WTC11 (cell line): ENCODE measurements at places on chromosomes 2 and 18.
A peak's percentile ranks its signal among the peaks of the same experiment; 100 is the strongest.

DNA sequence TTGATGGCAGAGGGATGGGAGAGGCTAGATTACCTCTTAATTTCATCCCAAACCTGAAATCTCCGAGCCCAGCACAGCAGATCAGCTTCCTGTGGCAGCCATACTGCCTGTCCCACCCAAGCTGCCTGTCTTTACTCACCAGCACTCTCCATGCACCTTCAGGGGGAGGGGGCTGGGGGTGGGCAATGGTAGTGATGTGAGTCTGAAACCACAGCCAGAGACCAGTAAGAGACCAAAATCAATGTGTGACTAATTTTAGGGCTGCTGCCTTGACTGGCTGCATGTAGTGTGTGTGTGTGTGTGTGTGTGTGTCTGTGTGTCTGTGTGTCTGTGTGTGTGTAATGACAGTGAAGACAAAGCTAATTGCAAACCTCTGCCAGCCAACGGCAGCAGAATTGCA, 11.7 kb upstream of the TEX261 start:
- H3K4me3 ChIP-seq = no peak overlapping the region
- H3K27ac ChIP-seq = no peak overlapping the region
- no peaks in the 10 kb centered on the region for H3K36me3 ChIP-seq
- no peak for DNase-seq

DNA sequence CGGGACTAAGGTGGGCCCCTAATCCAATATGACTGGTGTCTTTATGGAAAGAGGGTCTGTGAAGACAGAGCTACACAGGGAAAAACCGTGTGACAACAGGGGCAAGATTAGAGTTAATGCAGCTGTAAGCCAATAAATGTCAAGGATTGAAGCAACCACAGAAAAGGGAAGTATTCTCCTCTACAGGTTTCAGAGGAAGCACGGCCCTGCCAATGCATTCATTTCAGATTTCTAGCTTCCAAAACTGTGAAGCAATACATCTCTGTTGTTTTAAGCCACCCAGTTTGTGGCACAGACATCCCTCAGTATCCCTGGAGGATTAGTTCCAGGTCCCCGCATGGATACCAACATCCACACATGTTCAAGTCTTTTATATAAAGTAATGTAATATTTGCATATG, 48.8 kb downstream of the SPP2 start:
- no peak overlapping the region for H3K27ac ChIP-seq
- DNase-seq = no peak
- no peaks in the 10 kb centered on the region for H3K36me3 ChIP-seq
- no peak overlapping the region for H3K4me3 ChIP-seq
- H3K4me1 ChIP-seq = no peaks in the 10 kb centered on the region

- H3K4me1 ChIP-seq = peaks cover 34% of the 10 kb centered on the region
- H3K36me3 ChIP-seq = no peaks in the 10 kb centered on the region
- DNase-seq = no peak
- no peak overlapping the region for H3K4me3 ChIP-seq
Measured at GRCh38 chr2:166126007-166126639, 1.7 kb downstream of the SCN1A start.

DNA sequence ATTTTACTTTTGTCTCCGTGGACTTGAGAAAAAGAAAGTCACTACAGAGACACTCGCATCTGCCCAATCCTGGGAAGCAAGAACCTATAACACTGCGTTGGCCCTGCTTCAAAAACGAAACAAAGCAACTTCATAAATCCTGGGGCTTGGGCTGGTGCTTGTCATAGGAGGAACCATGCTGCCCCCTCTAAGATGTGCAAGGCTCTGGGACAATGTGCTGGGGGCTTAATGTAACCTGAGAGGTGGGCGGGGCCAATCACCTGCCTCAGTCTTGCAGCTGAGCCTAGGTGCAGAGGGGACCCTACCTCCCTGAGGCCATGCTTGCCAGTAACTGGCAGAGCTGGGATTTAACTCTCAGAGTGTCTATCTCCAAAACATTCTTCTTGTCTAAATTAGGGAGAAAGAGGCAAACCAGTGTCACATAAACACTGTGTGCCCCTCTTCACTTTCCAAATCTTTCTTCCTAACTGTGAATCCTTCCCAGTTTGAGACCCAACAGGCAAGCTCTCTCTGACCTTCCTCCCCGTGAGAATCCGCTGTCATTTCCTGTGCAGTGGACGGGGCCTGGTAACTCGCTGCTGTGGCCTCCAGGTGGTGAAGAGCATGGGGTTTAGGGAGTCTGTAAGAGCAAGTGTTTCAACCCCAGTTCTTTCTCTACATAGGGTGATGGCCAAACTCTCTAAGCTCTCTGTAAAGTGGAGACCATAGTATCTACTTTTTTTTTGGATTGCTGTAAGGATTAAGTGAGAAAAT, 115.1 kb downstream of the ACKR3 start:
- peaks cover 42% of the 10 kb centered on the region for H3K4me1 ChIP-seq
- peak; percentile 55 for DNase-seq
- H3K27ac ChIP-seq = no peak overlapping the region
- no peak overlapping the region for H3K4me3 ChIP-seq

DNA sequence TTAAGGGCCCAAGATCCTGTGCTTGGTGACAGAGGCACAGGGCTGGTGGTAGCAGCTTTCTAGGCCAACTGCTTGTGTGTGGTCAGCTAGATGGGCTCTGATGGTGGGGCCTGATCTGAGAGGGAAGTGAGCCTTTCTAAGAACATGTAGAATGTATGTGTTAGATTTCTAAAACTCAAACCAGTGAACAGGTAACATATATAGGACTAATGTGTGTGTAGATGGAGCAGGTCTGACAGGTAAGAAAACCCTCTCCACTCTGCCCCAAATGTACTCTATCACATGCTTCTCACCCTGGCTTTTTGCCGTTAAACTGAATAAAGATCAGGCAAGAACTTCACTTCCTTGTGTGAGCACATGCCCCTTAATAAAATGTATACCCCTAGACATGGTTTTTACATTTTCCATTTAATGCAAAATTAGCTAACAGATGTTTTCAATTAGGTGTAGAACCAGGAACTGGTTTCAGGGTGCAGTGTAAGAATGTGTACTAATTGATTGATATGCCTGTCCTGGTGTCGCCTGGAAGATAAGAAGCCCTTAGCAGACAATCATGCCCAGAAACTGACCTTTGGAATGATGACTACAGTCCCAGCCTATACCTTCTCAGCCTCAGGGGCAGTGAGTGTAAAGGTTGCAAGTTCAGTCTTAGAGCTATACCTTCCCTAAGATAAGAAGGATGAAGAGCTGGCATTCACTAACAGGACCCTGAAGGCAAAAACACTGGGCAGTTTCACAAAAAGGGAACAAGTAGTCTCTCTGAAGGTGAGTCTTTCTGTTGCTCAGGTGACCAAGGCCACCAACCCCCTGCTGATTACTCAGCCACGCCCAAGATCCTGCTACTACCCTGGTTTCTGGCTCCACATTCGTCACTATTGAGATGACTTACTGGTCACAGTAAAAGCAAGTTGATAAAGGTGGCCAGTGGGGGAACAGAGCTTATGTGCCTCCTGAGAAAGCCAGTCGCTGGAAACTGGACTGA, 71.2 kb downstream of the SPATS2L start:
- peaks cover 93% of the 10 kb centered on the region for H3K4me1 ChIP-seq
- 0 out of 2 replicates have a peak overlapping the region, but pooled peaks have one; percentile 0 for H3K4me3 ChIP-seq
- H3K36me3 ChIP-seq = peaks cover 3% of the 10 kb centered on the region; the same call in 1 of the 2 replicates
- peak overlapping the region; percentile 75 for H3K27ac ChIP-seq

GRCh38 chr2:5951471-5951870, 259.3 kb downstream of the SOX11 start:
- H3K27me3 ChIP-seq = peaks cover 8% of the 10 kb centered on the region
- no peak overlapping the region for H3K4me3 ChIP-seq
- DNase-seq = no peak
- H3K36me3 ChIP-seq = peaks cover 85% of the 10 kb centered on the region
- H3K27ac ChIP-seq = no peak overlapping the region

DNA sequence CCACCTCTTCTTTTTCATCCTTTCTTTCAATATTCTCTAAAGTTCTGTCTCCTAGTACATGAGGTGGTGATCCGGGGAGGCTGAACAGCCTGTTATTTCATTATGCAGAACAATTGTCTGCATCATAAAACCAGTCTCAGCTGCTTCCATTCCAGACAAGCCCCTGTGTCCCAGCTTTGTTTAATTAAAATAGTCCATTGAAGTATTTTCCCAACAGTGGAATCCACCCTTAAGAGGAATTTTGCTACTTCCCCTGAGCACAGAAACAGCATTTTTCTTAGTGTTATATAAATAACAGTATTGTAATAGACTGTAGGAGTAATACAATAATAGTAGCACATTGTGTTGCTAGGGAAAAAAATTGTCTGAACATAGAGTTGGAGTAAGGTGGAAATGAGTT, 395.4 kb upstream of the TCF4 start:
- peaks cover 30% of the 10 kb centered on the region for H3K36me3 ChIP-seq
- H3K27me3 ChIP-seq = no peaks in the 10 kb centered on the region
- no peak overlapping the region for H3K4me3 ChIP-seq
- DNase-seq = no peak
- no peak overlapping the region for H3K27ac ChIP-seq

DNA sequence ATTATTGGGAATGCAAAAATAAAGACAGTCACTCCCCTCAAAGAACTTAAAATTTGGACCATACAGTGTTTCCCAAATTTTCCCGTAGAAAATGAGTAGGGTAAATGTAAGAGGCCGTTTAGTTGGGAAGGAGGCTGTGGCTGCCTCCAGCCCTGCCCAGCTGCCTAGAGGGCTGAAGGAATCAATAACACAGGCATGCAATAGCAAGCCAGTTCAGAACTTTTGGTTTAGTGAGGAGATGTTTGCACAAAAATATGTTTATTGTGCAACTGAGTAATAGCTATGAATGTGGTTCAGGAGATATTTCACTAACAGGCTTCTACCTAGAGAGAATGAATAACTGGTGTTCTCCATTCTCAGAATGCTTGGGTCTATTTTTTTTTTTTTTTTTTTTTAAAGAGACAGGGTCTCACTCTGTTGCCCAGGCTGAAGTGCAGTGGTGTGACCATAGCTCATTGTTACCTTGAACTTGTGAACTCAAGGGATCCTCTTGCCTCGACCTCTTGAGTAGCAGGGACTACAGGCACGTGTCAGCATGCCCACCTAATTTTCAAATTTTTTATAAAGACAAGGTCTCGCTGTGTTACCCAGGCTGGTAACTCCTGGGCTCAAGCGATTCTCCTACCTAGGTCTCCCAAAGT, 23.6 kb downstream of the UGP2 start:
- no peak for DNase-seq
- H3K27ac ChIP-seq = peak overlapping the region; percentile 87
- peaks cover 83% of the 10 kb centered on the region for H3K36me3 ChIP-seq
- no peaks in the 10 kb centered on the region for H3K27me3 ChIP-seq
- peak overlapping the region; percentile 6; the same call in 1 of the 2 replicates for H3K4me3 ChIP-seq

DNA sequence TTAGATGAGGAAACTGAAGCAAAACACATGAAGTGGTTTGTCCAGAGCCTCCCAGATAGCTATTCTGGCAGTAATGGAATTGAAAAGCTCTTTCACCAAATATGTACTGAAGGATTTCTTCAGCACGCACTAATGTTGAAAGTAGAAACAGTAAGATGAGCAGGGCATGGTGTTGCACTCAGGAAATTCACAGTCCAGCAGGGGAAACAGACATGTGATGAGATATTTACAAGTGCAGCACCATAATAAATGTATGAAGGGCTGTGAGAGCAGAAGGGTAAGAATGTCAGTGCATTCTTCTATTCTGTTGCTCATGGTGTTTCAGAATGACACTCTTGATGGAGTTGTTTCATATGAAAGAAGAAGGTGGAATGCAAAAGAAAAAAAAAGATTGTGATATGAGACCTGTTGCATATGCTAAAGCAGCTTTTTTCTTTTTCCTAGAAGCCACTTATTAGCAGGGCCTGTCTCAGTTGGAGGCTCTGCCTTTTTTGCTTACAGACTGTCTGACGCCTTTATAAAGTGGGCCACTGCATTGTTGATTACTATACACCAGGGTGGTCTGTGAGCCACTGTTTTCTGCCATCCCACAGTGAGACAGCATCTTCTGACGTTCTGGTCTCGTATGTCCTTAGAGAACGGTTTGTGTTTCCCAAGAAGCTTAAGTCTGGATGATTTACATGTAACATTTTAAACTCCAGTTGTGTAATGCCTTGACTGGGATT, 516.9 kb downstream of the ARHGAP15 start:
- no peak overlapping the region for H3K4me3 ChIP-seq
- no peak for DNase-seq
- H3K27ac ChIP-seq = no peak overlapping the region; the same call in 1 of the 2 replicates
- H3K36me3 ChIP-seq = no peaks in the 10 kb centered on the region
- H3K4me1 ChIP-seq = peaks cover 4% of the 10 kb centered on the region
- H3K27me3 ChIP-seq = no peaks in the 10 kb centered on the region

DNA sequence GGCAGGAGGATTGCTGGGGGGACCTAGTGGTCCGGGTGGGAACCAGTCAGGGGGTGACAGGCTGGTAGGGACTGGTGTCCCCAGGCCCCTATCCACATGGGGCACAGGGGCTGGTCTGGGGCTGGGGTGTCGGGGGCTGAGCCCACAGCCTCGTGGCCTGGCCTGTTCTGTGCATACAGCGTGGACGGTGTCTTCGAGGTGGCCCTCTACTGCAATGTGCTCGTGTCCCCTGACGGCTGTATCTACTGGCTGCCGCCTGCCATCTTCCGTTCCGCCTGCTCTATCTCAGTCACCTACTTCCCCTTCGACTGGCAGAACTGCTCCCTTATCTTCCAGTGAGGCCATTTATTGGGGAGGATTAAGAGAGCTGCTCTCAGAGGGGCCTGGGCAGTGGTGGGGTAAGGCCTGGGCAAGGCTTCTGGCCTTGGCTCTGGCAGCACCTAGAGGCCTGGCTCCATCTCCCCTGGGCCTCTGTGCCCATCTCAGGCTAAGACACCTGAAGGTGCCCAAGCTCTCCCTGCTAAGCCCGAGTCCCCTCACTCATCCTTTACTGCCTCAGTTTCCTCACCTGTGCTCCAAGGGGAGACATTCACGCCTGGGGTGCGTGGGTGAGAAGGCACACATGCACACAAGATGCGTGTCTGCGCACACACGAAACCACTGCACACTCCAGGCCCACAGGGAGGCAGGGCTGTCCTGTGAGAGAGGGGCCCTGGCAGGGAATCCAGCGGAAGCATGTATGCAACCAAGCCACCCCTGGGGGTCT, 1.9 kb downstream of the CHRNG start:
- DNase-seq = no peak
- no peak overlapping the region for H3K27ac ChIP-seq
- no peak overlapping the region for H3K4me3 ChIP-seq
- peaks cover 4% of the 10 kb centered on the region; the same call in 1 of the 2 replicates for H3K36me3 ChIP-seq
- peaks cover 21% of the 10 kb centered on the region for H3K4me1 ChIP-seq
- peaks cover 15% of the 10 kb centered on the region for H3K27me3 ChIP-seq

GRCh38 chr2:43604674-43605073, 8.8 kb upstream of the THADA start:
- H3K4me1 ChIP-seq = peaks cover 12% of the 10 kb centered on the region
- H3K36me3 ChIP-seq = no peaks in the 10 kb centered on the region
- H3K4me3 ChIP-seq = no peak overlapping the region
- no peaks in the 10 kb centered on the region for H3K27me3 ChIP-seq

- no peaks in the 10 kb centered on the region for H3K36me3 ChIP-seq
- no peak overlapping the region for H3K27ac ChIP-seq
- H3K4me1 ChIP-seq = peaks cover 10% of the 10 kb centered on the region
- peaks cover 5% of the 10 kb centered on the region; the same call in 1 of the 2 replicates for H3K27me3 ChIP-seq
- DNase-seq = no peak
- no peak overlapping the region for H3K4me3 ChIP-seq
Measured at GRCh38 chr2:118046634-118047210, 32.9 kb upstream of the CCDC93 start.
